ENCODE measurements at places on chromosomes 6 and 20.

GRCh38 chr6:136604928-136605510, 54.8 kb upstream of the MAP7 start:
- DNase-seq = no peak

DNA sequence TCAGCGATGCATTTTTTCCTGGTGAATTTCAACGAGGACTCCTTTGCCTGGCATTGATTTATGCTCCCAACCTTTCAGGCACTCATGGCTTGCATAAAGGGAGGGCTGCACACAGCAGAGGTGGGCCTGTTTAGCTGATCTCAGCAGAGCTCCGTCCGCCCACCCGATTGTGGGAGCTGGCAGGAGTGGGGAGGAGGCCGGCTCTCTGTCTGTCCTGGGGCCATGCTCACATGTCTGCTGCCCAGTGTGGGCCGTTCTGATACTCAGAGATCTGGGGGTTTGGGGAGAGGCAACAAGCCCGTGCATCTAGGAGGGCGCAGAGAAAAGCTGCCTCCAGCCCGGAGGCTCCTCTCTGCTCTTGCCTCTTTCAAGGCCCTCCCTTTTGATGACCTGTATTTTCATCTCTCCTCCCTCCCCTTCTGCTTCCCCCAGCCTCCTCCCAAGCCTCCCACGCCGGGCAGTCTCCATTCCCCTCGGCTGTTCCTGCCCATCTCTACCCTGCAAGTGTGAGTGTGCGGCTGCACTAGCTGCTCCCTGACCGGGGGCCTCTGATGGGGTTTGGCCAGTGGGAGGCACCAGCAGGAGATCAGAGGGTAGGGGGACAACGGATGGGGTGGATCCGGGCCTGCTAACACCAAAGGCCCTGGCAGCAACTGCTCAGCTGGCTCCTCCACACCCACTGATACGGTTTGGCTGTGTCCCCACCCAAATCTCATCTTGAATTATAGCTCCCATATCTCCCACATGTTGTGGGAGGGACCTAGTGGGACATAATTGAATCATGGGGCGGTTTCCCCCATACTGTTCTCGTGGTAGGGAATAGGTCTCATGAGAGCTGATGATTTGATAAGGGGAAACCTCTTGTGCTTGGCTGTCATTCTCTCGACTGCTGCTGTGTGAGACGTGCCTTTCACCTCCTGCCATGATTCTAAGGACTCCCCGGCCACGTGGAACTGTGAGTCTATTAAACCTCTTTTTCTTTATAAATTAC, 39.6 kb upstream of the MLN start:
- DNase-seq = no peak

- DNase-seq = no peak
Measured at GRCh38 chr6:20870493-20870892, 336.2 kb downstream of the CDKAL1 start.

- no peak for DNase-seq
Measured at GRCh38 chr20:58636396-58636982, 14.6 kb upstream of the STX16 start.

GRCh38 chr6:140062043-140063020, 687.9 kb upstream of the CITED2 start:
- DNase-seq = peak; percentile 46

DNA sequence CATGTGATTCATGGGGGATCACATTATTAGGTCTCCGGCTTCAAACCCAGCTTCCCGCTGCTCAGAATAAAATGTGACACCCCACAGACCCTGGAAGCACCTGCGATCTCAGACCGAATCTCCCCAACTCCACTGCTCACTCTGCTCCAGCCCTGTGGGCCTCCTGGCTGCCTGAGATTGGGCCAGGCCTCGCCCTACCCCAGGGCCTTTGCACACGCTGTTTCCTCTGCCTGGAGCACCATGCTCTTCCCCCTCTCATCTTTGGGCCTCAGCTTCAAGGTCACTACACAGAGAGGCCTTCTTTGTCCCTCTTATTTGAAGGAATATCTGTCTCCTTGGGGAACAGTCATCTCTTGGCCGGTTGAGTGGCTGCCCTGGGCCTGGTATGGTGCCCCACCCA, 48.8 kb downstream of the RBM38 start:
- DNase-seq = no peak

DNA sequence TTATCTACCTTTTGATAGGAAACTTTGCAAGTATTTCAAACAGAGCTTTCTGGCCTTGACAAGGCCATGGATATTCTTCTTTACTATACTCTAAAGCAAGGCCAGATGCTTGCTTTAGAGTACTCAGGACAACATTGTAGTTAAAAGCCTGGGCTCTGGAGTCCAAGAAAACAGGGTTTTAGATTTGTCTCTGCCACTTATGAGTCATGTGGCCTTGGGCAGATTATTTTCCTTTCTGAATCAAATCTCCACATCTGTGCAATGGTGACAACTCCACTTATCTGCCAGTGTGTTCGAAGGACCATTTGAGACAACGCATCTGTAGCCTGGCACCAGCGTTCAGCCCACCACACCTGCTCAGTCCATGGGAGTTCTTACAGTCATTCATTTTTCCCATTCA, 265.9 kb upstream of the RIN2 start:
- DNase-seq = no peak

DNA sequence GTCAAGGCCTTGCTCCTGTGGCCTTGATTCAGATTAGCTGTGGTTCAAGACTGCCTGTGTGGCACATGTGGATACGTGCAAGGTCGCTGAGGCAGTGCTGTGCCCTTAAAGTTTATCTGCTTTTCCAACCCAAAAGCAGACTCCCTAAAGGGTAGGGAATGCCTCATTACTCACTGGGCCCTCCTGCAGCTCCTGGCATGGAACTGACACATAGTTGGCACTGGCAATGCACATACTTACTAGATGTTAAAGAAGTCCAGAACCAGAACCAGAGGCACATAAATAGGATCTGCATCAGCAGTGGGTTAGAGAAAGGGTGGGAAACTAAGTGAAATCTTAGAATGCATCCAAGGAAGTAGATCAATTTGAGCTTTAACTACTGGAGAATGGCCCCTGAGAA, 90.6 kb upstream of the MLN start:
- DNase-seq = no peak

DNA sequence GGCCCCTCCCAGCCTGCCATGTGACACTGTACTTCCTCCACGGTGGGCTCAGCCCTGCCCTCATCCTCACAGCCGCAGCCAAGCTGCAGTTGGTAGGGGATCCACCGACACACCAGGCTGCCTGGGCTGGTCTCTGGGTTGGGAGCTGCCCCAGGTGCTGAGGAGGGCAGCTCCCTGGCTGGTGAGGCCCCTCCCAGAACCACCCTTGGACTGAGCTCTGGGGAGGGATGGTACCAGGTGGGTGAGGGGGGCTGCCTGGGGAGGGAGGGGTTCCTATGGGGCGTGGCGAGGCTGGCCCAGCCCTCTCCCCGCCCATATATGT, 185 bp upstream of the TNFRSF6B start:
- no peak for DNase-seq

DNA sequence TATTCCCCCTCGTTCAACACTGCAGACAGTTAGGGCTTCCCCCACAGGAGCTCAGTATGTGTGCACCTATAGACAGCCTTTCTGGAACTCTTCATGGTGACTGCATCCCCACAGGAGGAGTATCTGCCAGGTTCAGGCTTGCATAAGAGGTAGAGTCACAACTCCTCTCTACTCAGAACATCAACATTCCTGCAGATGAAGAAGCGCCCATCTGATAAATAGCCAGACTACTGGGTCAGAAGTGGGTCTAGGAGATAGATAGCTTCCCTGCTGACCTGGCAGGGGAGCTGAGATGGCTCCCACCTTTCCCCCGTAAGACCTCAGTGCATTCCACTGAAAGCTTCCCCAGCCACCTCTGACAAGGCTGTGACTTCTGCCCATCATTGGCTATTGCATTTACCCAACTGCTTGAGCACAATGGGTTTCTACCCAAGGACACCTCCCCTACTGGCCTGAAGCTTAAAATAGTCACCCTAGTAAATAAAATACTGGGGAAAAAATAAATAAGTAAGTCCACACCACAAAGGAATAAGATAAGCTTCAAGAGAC, 125.1 kb downstream of the CDK19 start:
- no peak for DNase-seq

- DNase-seq = no peak
Measured at GRCh38 chr6:156980948-156981347, 203.8 kb downstream of the ARID1B start.

- no peak for DNase-seq
Measured at GRCh38 chr6:160767647-160768019, 65.6 kb downstream of the PLG start.

GRCh38 chr6:109445382-109445781, 4.9 kb downstream of the SMPD2 start:
- no peak for DNase-seq

DNA sequence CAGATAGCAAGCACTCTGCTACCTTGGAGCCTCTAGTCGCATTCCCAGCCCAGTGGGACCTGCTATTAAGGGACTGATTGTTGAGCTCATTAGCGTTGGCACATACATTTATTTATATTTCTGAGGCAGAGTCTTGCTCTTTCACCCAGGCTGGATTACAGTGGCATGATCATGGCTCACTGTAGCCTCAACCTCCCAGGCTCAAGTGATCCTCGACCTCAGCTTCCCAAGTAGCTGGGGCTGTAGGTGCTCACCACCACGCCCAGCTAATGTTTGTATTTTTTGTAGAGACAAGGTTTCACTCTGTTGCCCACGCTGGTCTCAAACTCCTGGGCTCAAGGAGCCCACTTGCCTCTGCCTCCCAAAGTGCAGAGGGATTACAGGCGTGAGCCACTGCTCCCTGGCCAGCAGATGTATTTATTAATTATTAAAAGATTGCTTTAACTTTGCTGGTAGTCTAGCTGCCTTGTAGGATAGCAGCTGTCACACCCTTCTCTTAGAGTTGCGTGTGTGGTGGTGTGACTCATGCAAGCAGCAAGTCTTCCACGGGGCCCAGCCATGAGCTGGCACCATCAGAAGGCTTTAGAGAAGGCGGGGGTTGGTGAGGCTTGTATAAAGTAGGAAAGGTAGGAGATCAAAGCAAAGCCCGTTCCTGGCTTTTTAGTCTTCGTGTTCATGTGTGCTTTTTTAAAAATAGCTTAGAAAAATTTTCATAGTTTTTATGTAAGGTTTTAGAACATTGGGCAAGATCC, 16.5 kb downstream of the ACTR5 start:
- DNase-seq = no peak

DNA sequence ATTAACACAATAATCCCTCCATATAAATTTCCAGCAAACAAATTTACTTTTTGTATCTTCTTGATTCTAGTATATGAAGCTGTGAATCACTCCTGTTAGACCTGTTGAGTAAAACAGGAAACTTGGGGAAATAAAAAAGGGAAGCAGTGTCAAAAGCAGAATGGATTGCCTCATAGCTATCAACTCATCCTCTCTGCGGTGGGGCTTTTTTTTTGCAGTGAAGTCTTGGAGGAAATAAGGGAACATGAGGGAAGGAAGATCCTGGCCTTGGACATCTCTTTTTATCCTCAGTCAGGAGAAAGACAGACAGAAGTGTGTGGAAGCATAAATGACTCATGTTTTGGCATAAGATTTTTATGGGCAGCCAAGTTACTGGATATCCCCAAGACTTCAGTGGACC, 332.5 kb downstream of the TFAP2A start:
- no peak for DNase-seq

DNA sequence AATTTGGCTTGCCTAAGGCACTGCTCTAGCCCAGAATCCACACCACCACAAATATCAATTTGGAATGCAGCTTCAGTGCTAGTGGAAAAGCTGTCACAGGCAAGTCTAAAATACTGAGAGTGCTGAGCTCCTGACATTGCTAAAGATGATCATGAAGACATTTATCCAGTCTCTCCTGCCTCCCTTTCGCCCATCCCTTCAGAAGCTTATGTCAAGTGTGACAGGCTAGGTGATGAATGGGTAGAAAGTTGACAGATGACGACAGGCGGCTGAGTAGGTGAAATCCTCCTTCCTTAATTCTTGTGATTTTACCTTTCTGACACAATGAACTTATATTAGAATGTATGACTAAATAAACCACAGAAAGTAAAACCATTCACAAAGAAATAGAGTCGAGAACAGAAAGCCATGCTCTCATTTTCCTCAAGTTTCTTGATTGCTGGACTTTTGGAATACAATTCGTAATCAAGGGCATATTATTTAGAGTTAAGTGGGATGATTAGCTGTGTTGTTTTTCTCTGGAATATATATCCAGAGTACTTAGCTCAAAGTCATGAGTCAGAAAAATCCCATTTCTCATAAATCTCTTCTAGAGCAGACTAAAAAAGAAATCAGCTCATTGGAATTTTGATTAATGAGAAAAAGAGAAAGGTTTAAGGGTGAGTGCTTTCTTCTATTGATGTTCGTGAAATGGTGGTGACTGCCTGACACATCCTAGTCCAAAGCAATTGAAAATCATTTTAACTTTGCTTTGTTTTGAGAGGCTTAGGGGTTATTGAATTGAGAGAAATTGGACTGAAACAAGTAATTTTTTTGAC, 1228.2 kb upstream of the CITED2 start:
- no peak for DNase-seq

DNA sequence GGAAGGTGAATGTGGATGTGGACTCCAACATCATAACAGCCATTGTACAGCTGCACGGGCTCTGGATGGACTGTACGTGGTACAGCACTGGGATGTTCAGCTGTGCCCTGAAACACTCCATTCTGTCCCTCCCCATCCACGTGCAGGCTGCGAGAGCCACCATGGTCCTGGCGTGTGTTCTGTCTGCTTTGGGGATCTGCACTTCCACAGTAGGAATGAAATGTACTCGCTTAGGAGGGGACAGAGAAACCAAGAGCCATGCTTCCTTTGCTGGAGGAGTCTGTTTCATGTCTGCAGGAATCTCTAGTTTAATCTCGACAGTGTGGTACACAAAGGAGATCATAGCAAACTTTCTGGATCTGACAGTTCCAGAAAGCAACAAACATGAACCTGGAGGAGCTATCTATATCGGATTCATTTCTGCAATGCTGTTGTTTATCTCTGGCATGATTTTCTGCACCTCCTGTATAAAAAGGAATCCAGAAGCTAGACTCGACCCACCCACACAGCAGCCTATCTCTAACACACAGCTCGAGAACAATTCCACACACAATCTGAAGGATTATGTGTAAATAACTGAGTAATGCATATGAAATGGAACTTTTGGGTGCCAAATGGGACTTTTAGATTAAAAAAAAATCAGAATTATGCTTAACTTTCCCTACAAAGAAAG, 12.1 kb downstream of the CLDN20 start:
- DNase-seq = no peak

- DNase-seq = no peak
Measured at GRCh38 chr6:89547281-89547680, 91.3 kb downstream of the LYRM2 start.

- DNase-seq = peak; percentile 50
Measured at GRCh38 chr20:1108437-1108920, 9.9 kb upstream of the PSMF1 start.

- DNase-seq = no peak
Measured at GRCh38 chr6:8574311-8574710, 139.0 kb upstream of the SLC35B3 start.

DNA sequence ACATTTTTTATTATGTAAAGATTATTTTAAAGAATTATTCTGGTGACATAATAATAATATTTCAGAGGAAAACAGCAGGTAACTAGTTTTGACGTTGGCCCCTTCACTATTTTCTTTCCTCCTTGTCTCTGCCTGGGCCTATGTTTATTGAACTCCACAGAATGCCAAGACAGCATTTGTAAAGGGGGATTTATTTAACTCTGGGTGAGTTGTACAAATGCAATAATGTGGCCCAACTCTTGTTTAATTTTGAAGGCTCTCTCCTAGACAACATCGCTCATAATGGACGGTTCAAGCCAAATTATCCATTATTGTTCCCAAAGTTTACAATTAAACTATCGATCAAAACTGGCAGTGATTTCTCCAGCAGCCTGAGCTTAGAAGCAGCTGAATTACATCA, 374.3 kb upstream of the SLC35B3 start:
- DNase-seq = no peak
